A549 treated with ZK216348 at 1 μM for 4 hours (cell line): ENCODE measurements at places on chromosomes 11 and 22. TPM values are rescaled to one million over a fixed set of nuclear protein-coding genes. Genes with fewer than 3 reads are reported as not detected.

The WNT11 gene
- total RNA-seq = 0.75 to 2.1 TPM (median 1.5 TPM) in 5 replicates

The KRTAP5-11 gene
- total RNA-seq = not detected in 5 replicates

The TMEM126A gene
- 44.5 to 74.1 TPM (median 56.3 TPM) in 5 replicates for total RNA-seq

The MDK gene
- total RNA-seq = 14.8 to 20.3 TPM (median 18.2 TPM) in 5 replicates

The NRGN gene
- 7.3 to 12.6 TPM (median 11.1 TPM) in 5 replicates for total RNA-seq

The SCGB1D2 gene
- total RNA-seq = not detected in 5 replicates

The NXPE4 gene
- total RNA-seq = not detected in 5 replicates

The FOLR1 gene
- not detected in 5 replicates for total RNA-seq

The NCAM1 gene
- not detected in 5 replicates for total RNA-seq

The RTN4RL2 gene
- total RNA-seq = 40.5 to 105 TPM (median 92.6 TPM) in 5 replicates

The SCGB1A1 gene
- total RNA-seq = not detected in 5 replicates

The C11orf97 gene
- not detected in 5 replicates for total RNA-seq

The SCN3B gene
- 0.08 to 0.31 TPM (median 0.13 TPM) in 5 replicates for total RNA-seq

The MMP3 gene
- not detected in 5 replicates for total RNA-seq

The OR51Q1 gene
- not detected in 5 replicates for total RNA-seq

The RBFOX2 gene
- total RNA-seq = 26.6 to 33.8 TPM (median 31.1 TPM) in 5 replicates

The TPBGL gene
- 0.15 to 0.36 TPM (median 0.28 TPM) in 5 replicates for total RNA-seq

The APOBEC3B gene
- total RNA-seq = 26.1 to 35.6 TPM (median 27.5 TPM) in 5 replicates

The OR6A2 gene
- not detected in 5 replicates for total RNA-seq

The RASL10A gene
- 0.32 to 0.67 TPM (median 0.57 TPM) in 4 of 5 replicates, not detected in the other for total RNA-seq

The CHST1 gene
- 1.3 to 1.9 TPM (median 1.6 TPM) in 5 replicates for total RNA-seq

The MIAT gene
- 0.22 to 0.48 TPM (median 0.34 TPM) in 5 replicates for total RNA-seq

The ENTHD1 gene
- not detected in 5 replicates for total RNA-seq

The RBMXL2 gene
- total RNA-seq = not detected in 5 replicates

The NAALADL1 gene
- not detected in 5 replicates for total RNA-seq

The TRIM48 gene
- total RNA-seq = not detected in 5 replicates

The SLC35C1 gene
- 22.1 to 35.6 TPM (median 30.7 TPM) in 5 replicates for total RNA-seq

The MS4A1 gene
- total RNA-seq = not detected in 5 replicates

The PHF21B gene
- total RNA-seq = 0.81 to 1.2 TPM (median 1.0 TPM) in 5 replicates

The MPEG1 gene
- not detected in 5 replicates for total RNA-seq

The HBG1 gene
- total RNA-seq = not detected in 5 replicates

The PYGM gene
- 0.36 to 0.73 TPM (median 0.39 TPM) in 5 replicates for total RNA-seq

The ZNF280A gene
- 3.0 to 4.3 TPM (median 3.3 TPM) in 5 replicates for total RNA-seq

The MRGPRE gene
- 0.09 to 0.17 TPM (median 0.14 TPM) in 3 of 5 replicates, not detected in the others for total RNA-seq

The MMP27 gene
- not detected in 5 replicates for total RNA-seq

The MYO18B gene
- total RNA-seq = 0.07 to 0.15 TPM in 2 of 5 replicates, not detected in the others

The CBY1 gene
- total RNA-seq = 13.4 to 16.4 TPM (median 15.6 TPM) in 5 replicates

The MS4A6E gene
- total RNA-seq = not detected in 5 replicates

The CTTN gene
- total RNA-seq = 198 to 227 TPM (median 221 TPM) in 5 replicates

The POLDIP3 gene
- total RNA-seq = 32.8 to 44.1 TPM (median 39.8 TPM) in 5 replicates

The OR10D3 gene
- not detected in 5 replicates for total RNA-seq

The CLMP gene
- total RNA-seq = 14.2 to 31.8 TPM (median 23.0 TPM) in 5 replicates

The LSP1 gene
- 1.2 to 2.7 TPM (median 1.8 TPM) in 5 replicates for total RNA-seq

The SPDYC gene
- total RNA-seq = not detected in 5 replicates

The DYNC2H1 gene
- total RNA-seq = 5.8 to 8.3 TPM (median 6.4 TPM) in 5 replicates

The DEPDC7 gene
- 4.6 to 9.1 TPM (median 7.3 TPM) in 5 replicates for total RNA-seq
